Cerebellar nuclear complex (tissue), 1 donor: ENCODE measurements at places on chromosomes 11 and 22.

- DNase-seq = no peak
These were observed 1307.8 kb upstream of the RAG2 start for GRCh38 chr11:37905707-37906417.

GRCh38 chr22:42993651-42994275 lies 21.2 kb downstream of the PACSIN2 start:
- DNase-seq = no peak

GRCh38 chr22:45977551-45978274 lies 751 bp upstream of the WNT7B start:
- no peak for DNase-seq

DNA sequence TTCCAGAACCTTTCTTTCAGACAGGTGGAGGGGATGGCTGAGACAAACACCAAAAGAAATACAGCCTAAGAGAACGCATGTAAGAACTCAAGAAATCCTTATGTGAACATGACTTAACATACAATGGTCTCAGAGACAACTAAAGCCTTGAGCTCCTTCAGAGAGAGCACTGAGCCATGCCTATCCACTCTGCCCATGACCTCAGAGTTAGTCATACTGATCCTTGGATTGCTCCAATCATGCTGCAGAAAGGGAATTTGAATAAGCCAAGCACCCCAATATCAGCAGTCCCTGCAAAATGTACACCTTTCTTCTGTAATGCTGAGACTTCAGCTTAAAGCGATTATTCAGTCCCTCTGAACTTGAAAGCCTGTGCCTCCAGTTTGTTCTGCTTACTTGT lies 43.2 kb upstream of the CHKA start:
- DNase-seq = no peak

DNA sequence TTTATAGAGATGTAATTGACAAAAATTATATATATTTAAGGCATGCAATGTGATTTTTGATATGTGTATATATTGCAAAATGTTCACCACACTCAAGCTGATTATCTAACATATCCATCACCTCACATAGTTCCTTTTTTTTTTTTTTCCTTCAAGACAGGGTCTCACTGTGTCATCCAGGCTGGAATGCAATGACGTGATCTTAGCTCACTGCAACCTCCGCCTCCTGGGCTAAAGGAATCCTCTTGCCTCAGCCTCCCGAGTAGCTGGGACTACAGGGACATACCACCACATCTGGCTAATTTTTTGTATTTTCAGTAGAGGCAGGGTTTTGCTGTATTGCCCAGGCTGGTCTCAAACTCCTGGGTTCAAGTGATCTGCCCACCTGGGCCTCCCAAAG lies 65.1 kb upstream of the SLC35C1 start:
- no peak for DNase-seq

GRCh38 chr11:9639985-9640384 lies 23.9 kb upstream of the SWAP70 start:
- DNase-seq = no peak
